ENCODE measurements at places on chromosomes 3 and 15.

DNA sequence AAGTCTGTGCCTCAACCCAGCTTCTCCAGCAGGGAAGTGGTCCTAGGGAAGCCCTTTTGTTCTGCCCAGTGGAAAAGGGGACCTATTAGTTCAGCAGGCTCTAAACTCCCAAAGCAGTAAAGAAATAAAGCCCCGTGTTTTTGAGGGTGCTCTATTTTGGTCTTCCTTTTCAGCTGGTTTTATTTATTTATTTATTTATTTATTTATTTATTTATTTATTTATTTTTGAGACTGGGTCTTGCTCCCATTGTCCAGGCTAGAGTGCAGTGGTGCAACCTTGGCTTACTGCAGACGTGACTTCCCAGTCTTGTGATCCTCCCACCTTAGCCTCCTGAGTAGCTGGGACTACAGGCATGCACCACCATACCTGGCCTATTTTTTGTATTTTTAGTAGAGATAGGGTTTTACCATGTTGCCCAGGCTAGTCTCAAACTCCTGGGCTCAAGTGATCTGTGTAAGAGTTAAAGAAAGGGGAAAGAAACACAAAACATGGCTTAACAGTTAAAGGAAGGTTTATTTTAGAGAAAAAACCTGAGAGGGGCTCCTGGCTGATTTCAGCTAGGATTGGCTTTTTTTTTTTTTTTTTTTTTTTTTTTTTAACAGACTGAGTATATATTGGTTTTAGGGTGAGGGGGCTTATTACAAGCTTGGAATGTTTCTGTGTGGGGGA lies 154.6 kb downstream of the CLSTN2 start:
- DNase-seq = no peak

GRCh38 chr3:98551754-98552153 lies 20.0 kb downstream of the GPR15 start:
- no peak for DNase-seq

DNA sequence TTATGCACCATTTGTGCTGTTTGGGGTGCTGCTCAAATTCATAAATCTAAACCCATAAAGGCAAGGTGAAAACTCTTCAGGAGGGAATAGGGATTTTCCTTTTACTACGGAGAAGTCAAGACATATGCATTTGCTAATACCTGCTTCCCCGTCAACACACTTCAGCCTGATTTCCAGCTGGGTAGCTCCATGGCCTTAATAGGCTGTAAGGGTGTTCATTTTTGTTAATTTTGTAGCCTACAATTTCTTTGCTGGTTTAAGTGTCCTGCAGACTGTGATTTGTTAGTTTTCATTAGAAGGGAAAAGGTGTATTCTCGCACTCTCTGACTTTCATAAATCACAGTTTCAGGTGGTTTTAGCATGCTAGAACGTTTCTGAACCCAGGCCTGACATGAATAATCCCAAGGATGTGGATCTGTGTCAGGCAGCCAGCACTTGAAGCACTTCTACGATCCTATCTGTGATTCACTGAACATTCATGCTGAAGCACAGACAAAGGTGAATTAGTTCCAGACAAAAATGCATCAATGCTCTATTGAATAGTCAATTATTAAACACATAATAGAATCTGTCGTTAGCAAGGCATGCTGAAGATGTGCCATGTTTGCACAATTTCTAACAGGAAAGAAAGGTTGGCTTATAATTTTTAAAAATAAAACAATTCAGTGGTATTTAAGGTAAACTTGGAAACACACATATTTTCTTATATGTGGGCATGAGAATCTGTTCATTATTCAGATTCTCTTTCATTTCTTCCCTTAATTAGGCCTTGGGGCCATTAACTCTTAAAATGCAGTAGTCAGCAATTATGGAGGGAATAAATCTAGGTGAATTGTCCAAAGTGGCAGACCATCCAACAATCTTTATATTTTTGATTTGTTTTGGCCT lies 17.9 kb upstream of the NMNAT3 start:
- no peak for DNase-seq

DNA sequence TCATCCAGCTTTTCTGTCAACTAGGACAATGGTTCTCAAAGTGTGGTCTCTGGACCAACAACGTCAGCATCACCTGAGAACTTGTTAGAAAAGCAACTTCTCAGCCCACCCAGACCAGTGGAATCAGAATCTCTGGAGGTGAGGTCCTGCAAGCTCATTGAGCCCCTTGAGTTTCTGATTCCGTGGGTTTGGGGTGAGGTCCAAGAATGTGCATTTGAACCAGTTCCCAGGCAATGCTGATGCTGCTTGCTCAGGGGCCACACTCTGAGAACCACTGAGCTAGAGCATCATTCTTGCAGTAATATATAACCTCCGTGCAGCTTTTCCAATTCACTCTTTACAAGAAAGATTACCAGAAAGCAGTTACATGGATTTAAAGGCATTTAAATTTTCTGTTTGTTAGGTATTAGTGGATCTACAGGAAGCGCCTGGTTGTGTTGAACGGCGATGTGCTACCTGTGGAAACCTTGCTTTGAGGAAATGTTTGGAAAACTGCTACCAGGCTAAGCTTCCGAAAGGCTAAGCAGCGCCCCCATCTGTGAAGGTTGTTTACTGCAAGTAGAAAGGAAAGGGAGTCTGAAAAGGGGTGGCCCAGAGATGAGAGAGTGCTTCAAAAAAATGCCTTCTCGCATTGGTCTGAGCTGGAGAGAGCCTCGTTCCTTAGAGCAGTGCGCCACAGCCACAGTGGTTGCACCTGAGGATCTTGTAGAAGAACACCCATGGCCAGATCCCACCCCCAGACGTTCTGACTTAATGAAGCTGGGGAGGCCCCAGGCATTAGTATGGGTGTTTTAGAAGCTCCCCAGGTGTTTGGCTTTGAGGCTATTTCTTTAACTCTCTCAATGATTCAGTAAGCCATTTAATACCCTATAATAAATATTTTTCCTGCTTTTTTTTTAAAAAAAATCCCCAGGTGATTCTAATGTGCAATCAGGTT lies 50.0 kb downstream of the RLBP1 start:
- DNase-seq = no peak

DNA sequence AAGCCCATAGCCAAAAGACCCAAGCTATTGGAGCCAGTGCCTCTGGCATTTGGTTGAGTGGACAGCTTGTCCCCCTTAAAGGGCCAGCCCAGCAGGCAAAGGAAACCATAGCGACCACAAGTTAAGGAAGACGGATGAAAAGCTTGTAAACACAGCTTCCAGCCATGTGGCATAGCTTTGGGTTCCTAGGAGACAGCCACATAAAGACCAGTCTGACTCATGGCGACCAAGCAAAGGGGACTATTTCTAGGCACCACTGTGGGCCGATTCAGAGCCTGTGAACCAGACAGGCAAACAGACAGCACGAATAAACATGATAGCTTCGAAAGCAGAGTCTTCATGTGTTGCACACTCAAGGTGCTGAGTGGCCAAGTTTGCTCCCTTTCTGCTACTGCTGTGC lies 30.5 kb upstream of the SRGAP3 start:
- DNase-seq = no peak

- DNase-seq = no peak
Observed at GRCh38 chr3:197015790-197016736, 13.6 kb downstream of the MELTF start.

GRCh38 chr3:30181178-30181465 lies 425.3 kb upstream of the TGFBR2 start:
- no peak for DNase-seq

- no peak for DNase-seq
Observed at GRCh38 chr3:8505621-8506020, 4.0 kb downstream of the LMCD1 start.

DNA sequence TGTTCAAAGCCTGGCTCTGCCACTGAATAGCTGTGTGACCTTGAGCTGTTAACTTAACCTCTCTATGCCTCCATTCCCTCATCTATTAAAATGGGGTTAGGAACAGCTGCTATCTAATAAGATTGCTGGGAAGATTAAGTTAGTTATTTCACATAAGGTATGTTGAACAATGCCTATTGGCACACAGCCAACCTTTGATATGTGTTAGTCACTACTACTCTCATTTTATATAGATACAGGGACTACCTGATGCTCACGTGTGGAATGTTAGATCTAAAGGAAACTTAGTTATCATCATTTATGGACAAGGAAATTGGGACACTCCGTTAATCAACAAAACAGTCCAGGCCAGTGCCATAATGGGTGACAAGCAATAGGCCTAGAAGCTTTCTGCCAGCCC lies 332.4 kb upstream of the PPP2R3A start:
- DNase-seq = no peak

- DNase-seq = no peak
Observed at GRCh38 chr3:136595913-136596697, 156.1 kb downstream of the STAG1 start.

DNA sequence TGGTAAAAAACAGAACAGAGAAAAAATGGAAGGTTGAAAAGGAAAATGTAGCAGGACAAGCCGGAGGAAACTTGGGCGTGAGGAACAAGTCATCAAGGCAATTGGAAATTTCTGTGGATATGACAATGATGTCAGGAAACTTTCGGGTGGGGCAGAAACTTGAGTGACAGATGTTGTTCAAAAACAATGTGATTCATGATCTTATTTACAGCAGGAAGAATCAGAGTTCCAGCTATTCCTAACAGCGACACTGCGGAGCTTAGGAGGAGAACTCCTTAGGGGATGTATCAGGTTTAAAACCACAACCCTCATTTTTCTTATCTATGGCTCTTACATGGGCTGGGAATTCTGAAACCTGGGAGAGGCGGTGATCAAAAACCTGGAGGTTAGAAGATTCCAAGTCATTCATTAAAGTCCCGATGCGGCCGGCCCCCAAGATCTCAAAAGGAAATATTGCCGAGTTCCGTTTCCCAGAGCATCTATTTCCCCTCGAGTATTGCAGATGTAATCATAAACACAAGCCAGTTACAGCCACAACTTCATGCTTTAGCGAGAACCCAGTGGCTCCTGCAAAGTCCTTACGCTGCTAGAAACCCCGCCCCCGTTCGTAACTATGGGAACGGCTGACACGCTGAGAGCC lies 659 bp upstream of the ARRDC4 start:
- no peak for DNase-seq

DNA sequence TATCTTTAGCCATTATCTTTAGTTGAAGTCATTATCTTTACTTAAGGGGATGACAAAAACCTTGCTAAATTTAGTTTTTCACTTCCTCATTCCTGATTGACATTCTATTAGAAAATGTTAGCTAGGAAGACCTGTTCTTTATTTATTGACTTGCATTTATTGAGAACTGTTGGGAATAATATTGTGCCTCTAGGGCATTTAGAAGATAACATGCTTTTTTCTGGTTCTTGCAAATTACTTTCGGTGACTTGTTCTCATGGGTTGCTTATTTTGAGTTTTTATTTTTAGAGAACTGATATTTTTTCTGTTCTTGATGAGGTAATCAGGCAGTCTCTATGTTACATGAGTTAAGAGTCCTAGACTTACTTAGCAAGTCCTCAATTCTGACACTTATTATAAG lies 48.3 kb upstream of the CTDSPL start:
- no peak for DNase-seq

DNA sequence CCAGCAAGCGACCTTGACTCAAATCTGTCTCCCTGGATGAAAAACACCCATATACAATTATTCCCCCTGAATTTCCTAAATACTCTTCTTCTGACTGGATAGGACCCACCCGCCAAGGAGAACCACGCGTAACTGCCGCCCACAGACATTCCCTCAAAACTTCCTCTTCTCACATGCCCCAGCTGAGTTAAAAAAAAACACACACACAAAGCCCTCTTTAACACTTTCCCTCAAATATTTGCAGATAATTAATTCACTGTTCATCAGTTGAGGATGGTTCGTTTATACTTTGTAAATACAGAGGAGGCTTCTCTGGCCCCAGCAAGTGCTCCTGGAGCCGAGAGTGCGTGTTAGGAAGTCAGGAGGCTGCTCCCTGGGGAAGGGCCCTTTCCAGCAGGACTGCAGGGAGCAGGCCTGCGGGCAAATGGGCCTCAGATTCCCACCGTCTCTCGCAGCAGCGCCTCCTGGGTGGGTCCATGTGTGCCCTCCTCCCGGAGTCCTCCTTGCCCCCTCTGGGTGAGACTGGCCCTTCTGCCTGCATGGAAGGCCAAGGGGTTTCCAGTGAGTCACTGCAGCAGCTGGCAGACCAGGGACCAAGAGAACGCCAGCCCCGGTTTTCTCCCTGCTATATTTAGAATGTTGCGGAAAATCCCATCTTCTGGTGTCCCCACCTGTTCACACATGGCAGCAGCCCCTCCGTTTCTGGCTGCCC lies 46.8 kb downstream of the MGLL start:
- DNase-seq = no peak

DNA sequence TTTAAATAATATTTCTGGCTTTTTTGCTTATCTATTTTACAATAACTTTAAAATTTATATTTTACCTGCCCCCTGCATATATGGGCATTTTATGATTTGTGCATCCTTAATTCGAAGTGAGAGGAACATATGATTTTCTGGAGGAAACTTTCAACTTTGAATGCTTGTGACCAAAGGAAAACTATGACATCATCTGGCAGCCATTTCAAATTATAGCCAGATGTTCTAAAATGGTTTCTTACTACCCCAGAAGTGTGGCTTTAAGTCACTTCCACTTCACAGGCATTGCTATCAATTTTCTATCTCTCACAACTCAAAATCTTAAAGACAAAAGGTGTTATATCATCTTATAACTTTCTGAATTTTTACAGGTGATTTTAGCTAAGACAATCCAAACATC lies 508.8 kb downstream of the RBMS3 start:
- no peak for DNase-seq

GRCh38 chr15:60424006-60424405 lies 26.2 kb upstream of the ANXA2 start:
- DNase-seq = no peak

DNA sequence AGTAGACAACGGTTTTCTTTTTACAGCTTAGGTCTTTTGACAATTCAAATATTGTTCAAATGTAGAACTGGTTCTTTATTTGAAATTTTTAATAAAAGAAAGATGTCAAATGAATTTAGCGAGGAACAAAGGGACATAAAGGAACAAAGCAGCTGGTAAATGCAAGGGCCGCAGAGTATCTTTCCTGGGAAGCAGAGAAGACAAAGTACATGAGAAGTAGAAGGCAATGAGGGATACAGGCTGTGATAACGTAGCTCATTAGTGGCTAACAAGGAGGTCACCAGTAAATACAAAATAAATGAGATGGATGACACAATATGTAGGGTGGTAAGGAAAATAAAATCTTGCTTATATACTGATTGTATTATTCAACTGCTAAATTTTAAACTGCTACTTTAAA lies 762.8 kb downstream of the VGLL3 start:
- no peak for DNase-seq
